NCI-H446 treated with DMSO at 0.1 percent for 48 hours (cell line): ENCODE measurements at places on chromosomes 6 and 20.

GRCh38 chr6:3023663-3024483, 24.2 kb downstream of the NQO2 start:
- peak; percentile 34 for DNase-seq

DNA sequence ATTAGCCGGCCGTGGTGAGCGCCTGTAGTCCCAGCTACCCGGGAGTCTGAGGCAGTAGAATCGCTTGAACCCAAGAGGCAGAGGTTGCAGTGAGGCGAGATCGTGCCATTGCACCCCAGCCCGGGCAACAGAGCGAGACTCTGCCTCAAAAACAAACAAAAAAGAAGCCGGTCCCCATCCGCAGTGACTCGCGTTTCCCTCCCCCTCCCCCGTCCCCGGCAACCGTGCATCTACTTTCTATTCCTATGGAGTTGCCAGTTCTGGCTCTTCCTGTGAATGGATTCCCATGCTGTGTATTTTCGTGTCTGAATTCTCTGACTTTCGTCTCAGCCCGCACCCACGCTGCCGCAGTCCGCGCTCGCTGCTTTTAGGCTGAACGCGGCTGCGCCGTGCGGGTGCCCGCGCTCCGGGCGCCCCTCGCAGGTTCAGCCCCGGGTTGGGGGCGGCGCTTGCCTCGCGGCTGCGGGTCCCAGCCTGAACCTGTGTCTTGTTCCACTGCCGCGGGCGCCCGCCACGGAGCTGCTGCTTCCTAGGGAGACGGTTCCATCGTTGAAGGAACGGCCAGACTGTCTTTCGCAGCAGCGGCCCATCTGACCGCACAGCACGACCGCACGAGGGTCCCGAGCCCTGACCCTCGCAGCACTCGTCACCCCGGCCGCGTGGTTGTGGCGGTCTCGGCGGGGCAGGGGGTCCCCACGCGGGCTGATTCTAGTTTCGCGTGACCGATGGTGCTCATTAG, 1.1 kb upstream of the MRGBP start:
- DNase-seq = peak; percentile 66

GRCh38 chr6:144263786-144264185, 21.3 kb upstream of the UTRN start:
- DNase-seq = no peak

DNA sequence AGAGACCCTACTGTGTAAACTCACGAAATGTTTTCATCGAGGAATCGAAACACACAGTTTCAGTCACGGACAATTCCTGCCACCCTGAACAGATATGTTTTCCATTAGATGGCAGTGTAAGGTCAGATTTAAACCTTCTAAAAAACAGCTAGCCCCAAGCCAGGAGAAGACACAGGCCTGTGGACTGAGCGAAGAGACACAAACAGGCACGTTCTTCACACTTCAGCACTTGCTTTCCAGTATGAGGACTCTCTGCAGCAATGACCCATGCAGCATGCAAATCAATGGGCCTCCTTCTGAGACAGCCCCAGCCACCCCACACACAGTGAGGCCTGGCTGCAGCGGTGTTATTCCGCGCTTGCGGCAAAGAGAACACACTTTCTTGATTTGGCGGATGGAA, 31.9 kb downstream of the HUS1B start:
- no peak for DNase-seq

DNA sequence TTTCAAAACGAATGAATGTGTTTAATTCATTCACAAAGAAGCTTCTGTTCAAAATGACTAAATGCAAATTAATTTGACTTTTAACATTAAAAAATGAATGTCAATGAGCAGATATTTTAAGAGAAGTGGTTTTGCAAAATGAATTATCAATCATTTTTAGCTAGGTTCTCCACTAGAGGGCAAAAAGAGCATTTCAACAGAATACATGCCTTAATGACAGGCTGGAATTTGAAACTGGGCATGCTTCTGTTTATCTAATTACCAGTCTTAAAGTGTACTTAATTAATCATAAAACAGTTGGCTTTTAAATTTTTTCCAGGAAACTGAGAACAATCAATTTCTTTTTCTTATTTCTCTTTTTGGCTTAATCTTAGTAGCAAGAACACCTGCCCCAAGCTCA, 63.8 kb upstream of the TINAG start:
- DNase-seq = peak; percentile 59

- DNase-seq = no peak
These were observed 2.9 kb downstream of the EEF1A2 start for GRCh38 chr20:63495741-63496595.

GRCh38 chr6:67897998-67898607, 737.0 kb upstream of the ADGRB3 start:
- DNase-seq = no peak

- DNase-seq = no peak
These were observed 1.4 kb downstream of the MAPK13 start for GRCh38 chr6:36131511-36132245.

GRCh38 chr6:143941852-143942627, 66.0 kb downstream of the PLAGL1 start:
- DNase-seq = peak; percentile 5

- DNase-seq = no peak
These were observed 7.1 kb downstream of the RAMACL start for GRCh38 chr6:166579237-166579850.

DNA sequence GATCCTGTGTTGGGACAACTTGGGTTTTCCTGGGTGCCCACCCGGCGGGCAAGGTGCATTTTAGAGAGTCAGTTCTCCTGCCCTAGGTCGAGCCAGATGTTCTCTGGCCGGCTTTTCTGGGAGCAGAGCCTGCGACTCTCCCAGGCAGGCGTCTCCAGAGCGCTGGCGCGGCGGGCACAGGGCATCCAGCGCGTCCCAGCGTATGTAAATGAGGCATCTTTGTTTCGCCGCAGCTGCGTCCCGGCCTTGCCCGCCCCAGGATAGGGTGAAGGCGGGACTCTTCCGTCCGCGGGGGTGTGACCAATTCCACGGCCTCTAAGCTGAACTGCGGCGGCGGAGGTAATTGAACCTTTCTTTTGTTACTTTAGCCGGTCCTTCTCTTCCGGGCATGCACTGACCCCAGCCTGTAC, 9.1 kb downstream of the GRIK2 start:
- no peak for DNase-seq

DNA sequence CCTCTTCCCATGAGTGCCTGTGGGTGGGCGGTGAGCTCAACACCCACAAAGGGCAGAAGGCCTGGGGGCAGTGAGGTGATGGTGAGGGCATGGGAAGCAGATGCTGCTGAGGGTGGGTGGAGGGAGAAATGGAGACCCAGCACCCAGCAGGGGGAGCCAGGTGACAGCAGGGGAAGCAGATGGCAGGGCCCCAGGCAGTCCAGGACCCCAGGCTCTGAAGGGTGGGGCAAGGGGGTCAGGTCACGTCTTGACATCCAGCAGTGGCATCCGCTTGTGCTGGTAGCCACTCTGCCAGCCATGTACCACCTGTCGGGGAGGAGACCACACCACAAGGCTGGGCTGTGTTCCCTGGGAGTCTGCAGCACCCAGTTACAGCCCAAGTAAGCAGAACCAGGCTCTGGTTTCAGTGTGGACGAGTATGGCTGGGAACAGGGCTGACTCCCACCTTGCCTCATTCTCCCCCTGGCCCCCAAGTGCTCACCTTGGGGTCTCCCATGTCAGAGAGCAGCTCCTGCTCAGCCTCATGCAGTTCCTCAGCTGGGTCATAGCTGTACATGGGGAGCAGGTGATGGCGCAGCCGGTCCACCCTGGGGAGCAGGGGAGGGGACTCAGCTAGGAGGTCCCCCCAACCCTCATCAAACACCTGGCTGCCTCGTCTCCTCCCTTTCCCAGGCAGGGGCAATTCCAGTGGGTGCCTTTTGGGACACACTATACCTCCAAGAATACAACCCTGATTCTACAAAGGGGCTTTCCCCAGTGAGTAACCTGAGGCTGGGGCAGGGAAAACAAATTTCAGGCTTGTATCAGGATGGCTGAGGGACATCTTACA, 2.0 kb downstream of the SMIM29 start:
- no peak for DNase-seq

- DNase-seq = no peak
These were observed 1.8 kb downstream of the CHMP4B start for GRCh38 chr20:33812908-33813462.

DNA sequence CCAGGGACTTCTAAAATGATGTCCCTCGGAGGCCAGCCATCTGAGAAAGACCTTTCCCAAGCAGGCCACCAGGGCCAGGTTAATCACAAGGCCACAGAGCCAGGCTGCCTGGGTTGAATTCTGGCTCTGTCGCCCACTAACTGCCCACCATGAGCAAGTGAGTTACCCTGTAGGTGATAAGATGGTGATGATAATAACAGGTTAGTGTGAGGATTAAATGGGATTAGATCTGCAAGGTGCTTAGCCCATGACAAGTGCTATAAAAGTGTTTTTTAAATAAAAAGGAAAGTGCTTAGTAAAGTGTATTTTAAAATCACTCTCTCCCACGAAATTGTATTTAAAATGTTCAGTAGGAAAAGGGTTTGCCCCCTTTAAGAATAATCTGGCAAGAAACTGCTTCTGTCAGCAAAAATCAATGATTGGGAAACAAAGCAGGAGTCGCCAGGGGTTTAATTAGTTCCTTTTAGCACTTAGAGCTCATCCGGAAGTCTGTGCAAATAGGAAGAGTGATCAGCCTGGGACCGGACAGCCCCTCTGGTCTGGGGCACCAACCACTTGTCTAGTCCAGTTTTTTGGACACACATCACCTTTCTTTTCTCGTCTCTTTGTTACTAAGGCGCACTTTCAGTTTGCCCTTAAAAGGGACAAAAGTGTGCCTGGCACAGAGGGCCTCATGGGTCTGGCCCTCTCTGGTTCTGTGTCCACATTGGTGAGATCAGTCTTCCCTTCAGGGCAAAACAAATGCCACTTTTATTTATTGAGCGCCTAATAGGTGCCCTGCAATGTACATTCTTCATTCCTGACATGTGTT, 150.4 kb downstream of the GRM4 start:
- no peak for DNase-seq

GRCh38 chr6:113095841-113096240, 748.7 kb downstream of the RFPL4B start:
- DNase-seq = no peak

GRCh38 chr6:93721386-93722048, 302.2 kb upstream of the EPHA7 start:
- DNase-seq = peak; percentile 20

GRCh38 chr6:87209812-87210211, 54.4 kb downstream of the ZNF292 start:
- no peak for DNase-seq

GRCh38 chr6:154864066-154864430, 130.8 kb downstream of the SCAF8 start:
- no peak for DNase-seq

DNA sequence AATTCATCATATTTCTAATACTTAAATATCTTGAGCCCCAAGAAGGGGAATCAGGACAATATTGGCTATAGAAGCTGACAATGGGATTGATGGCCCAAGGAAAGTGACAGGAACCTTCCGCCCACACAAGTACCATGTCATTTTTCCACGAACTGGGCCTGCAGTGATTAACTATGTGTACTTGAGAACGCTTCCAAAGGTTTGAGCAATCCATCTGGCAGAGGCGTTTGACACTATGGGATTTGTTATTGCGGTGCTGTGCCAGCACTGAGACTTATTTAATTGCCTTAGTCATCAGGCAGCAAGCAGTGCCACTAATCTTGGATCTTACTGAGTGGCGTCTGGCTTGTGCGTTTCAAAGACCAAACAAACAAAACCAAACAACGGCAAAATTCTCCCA, 135.6 kb upstream of the UST start:
- no peak for DNase-seq

- no peak for DNase-seq
These were observed 7.3 kb downstream of the DLGAP4 start for GRCh38 chr20:36313476-36313875.

DNA sequence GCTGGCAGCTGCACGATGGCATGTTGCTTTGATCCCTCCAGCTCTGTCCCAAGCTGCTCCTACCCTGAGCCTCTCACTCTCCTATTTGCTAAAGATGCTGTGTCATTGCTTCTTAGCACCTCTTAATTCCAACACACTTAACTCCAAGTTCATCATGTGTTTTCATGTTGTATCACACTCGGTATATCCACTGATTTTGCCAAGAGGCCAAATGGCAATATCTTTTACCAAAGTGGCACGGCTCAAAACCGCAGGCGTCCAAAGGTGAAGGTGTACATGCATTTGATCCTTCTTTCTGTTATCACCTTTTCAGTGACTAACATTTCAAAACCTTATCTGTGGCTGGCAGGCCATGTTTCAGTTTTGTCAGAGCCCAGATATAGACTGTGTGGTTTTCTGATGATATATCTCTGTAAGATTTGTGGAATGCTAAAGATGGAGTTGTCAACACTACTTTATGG, 217.0 kb downstream of the TBX18 start:
- DNase-seq = no peak

GRCh38 chr6:57283911-57284455, 33.4 kb upstream of the PRIM2 start:
- DNase-seq = no peak

DNA sequence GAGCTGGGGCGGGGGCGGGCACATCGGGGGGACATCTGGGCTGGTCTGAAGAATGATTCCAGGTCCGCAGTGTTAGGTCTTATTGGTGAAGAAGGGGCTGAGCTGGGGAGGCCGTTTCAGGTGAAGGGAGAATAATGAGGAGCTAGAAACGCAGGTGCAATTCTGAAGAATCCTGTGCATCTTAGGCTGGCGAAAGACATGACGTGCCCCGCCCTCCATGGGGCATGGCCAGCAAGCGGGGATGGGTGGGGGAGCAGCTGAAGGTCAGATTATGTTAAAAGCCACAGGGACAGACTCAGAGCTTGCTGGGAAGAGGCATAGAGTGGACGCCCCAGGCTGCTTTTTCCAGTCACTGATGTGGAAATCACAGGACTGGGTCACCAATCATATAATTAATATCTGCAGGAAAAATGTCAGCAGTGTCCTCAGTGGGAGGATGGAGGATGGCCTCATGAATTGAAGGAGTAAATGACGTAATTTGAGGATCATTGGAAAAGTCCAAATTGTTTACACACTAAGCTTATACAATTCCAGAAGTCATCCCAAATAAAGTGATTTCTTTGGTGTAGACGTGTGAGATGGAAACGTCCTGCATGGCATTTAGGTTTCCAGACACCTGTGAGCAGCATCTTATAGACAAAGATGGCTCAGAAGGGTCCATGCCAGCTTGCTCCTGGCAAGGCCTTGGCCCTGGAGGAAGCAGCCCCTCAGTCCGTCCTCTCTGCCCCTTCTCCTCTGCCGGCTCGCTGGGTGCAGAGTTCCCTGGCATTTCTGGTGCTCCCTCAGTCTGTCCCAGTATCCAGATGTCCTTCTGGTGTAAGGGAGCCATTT, 109.6 kb upstream of the FRMD1 start:
- no peak for DNase-seq
